ENCODE measurements at places on chromosomes 11 and 22. TPM values are rescaled to one million over a fixed set of nuclear protein-coding genes. Genes with fewer than 3 reads are reported as not detected.

- no peak for DNase-seq
These were observed 67.6 kb upstream of the ARHGAP42 start for GRCh38 chr11:100619484-100619883.

- DNase-seq, result peak; percentile 89
These were observed at the start of gene NCAM1 for GRCh38 chr11:112961146-112961668. TSS of gene NCAM1 (plus strand) at chr11:112961420.

DNA sequence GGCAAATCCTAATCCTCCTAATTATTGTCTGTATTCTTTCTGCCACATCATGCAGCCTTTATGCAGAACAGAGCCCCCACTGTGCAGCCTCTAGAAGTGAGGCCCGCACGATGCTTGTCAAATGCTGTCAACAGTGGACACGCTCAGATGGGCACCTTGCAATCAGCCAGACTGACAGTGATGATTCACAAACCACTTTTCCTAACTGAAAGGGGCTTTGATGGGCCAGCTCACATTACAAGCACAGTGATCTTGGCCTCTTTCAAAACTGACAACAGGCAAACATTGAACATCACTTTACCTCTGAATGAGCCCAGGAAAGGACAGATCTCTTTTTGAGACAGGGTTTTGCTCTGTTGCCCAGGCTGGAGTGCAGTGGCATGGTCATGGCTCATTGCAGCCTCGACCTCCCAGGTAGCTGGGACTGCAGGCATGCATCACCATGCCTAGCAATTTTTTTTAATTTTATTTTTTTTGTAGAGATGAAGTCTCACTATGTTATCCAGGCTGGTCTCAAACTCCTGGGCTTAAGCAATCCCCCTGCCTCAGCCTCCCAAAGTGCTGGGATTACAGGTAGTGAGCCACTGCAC lies 18.0 kb upstream of the E2F8 start:
- DNase-seq, result no peak

DNA sequence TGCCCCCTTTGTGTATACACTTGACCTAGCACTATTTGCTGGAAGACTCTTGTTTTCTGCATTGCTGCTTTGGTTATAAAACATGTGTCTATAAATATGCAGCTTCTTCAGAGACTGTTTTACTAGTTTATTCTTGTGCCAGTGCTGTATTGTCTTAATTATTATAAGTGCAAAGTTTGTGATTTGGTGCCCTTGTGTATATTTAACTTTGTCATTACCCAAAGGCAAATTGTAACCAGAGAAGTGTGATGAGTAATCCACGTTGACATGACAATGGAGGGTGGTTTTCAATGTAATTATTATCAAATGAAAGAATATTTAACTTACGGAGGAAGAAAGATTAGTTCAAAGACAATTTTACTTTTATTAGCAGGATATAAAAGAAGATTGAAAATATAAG lies 75.0 kb upstream of the PRODH start:
- DNase-seq, result no peak

- peak; percentile 91 for DNase-seq
These were observed at the start of gene FAM111B for GRCh38 chr11:59106363-59107336. TSS of gene FAM111B (plus strand) at chr11:59107237. CDS start at chr11:59109626, 2,389 bp downstream.

- DNase-seq, result no peak
These were observed 23.6 kb downstream of the DCPS start for GRCh38 chr11:126327281-126328000.

DNA sequence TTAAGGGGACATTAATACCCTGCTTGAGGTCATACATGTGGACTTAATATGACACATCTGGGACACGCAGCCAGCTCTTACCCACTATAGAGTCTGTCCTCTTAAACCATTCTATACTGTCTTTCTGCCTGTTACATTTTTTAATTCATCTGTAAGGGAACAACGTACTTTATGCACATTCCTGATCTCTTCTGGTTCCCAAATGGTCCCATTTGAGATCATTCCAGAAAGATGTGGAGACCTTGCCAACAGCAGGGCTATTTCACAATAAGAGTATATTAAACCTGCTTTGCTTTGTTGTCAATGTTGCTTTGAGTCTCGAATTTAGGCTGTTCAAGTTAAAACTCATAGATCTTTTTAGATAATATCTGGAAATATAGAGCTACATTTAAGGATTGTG lies 332.2 kb upstream of the RAG2 start:
- peak; percentile 78 for DNase-seq

DNA sequence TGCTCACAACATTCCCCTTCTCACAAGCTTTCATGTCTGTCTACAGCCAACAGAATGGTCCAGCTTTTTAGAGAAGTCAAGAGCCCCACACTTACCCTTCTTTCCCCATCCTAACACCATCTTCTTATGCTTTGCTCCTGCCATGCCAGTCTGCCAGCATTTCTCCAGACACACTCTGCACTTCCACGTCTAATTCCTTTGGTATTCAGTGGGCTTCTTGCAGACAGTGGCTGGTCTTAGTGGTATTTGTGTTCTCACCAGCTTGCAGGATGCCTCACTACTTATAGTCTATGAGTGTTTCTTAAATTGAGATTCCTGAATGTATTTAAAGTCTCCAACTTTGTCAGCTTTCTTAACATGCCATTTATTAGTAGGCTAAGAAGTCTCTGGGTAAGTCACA lies 154.4 kb downstream of the BBOX1 start:
- no peak for DNase-seq

- DNase-seq, result no peak
These were observed 40.1 kb upstream of the TIMP3 start for GRCh38 chr22:32761251-32761903.

DNA sequence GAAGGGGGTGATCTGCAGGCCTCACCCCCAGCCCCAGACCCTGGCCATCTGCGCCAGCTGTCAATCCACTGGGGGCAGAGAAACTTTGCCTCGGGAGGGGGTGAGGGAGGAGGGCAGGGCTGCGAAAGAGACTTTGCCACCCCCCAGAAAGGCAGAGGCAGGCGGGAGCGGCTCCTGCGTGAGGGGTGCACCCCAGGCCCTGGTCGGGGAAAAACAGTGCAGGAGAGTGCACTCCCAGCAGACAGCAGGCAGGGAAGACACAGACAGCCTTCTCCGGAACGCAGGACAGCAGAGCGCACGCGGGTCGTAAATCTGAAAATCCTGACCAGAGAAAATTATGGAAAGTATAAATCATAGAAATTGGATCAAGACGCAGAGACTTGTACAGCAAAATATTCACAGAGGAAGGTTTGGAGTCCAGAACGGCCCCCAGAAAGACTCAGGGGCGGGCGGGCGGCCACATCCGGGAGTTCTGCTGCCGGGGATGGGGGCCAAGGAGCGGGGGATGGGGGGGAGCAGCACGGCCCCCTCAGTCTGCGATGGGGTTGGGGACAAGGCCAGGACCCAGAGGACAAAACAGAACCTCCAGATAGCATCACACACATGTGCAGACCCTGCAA lies 8.0 kb upstream of the MRPL23 start:
- DNase-seq, result peak; percentile 86

DNA sequence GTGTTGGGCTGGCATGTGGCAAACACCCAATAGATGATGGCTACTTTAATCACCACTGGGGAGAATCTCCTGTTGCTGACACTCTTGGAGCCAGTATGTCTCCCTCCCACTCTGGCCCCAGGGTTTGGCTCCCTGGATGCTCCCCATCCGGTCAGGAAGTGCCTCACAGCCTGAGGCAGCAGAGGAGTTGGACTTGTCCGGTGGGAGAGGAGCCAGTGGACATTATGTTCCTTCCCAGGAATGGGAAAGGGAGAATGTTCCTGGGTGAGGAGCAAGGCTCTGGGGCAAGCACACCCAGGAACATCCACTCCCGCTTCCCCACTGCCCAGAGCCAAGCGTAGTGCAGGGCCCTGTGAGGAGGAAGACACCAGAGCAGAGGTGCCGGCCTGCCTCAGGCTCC lies 84.6 kb upstream of the NAV2 start:
- DNase-seq, result no peak

DNA sequence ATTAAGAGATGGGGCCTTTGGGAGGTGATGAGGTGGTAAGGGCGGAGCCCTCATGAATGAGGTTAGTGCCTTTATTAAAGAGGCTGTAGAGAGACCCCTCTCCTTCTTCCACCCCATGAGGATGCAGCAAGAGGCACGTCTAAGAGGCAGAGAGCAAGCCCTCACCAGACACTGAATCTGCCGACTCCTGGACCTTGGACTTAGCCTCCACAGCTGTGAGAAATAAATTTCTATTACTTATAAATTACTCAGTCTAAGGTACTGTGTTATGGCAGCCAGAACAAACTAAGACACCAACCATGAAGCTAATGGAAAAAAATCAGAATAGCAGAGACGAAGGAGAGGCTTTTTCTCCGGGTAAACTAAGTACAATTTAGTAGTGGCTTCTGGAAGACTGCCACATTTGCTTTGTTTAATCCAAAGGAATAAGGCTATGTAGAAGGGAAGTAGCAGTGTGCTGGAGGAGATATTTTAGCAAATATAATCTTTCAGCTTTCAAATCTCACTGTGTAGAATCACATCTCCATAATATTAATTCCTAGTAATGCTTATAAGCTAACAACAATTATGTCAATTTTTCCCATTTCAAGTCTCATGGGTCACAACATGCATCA lies 12.3 kb upstream of the SIK2 start:
- peak; percentile 39 for DNase-seq

DNA sequence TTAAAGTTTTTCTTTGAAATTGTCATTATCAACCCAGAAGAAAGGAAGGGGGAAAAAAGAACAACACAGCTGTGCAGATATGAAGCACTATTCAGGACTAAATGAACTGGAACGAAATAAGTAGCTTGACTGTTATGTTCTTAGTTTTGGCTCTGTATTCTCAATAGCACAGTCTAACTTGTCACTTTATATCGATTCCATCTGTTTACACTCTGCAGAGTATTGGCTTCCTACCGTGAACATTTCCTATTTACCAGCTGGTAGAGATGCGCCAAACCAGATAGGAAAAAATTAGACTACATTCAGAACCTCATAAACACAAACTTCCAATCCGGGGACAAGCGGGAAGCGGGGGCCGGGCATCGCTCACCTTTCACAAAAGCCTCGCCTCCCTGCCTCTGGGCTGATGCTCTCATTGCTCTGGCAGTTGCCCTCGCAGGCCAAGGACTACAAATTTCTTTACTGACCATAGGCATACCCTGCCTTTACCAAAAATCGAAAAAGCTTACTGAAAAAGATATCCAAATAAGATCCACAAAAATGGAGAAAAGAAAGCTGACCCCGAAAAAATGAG lies 66.2 kb downstream of the EFCAB6 start:
- DNase-seq, result no peak

GRCh38 chr11:21465920-21466319 lies 727.0 kb upstream of the ANO5 start:
- no peak for DNase-seq

DNA sequence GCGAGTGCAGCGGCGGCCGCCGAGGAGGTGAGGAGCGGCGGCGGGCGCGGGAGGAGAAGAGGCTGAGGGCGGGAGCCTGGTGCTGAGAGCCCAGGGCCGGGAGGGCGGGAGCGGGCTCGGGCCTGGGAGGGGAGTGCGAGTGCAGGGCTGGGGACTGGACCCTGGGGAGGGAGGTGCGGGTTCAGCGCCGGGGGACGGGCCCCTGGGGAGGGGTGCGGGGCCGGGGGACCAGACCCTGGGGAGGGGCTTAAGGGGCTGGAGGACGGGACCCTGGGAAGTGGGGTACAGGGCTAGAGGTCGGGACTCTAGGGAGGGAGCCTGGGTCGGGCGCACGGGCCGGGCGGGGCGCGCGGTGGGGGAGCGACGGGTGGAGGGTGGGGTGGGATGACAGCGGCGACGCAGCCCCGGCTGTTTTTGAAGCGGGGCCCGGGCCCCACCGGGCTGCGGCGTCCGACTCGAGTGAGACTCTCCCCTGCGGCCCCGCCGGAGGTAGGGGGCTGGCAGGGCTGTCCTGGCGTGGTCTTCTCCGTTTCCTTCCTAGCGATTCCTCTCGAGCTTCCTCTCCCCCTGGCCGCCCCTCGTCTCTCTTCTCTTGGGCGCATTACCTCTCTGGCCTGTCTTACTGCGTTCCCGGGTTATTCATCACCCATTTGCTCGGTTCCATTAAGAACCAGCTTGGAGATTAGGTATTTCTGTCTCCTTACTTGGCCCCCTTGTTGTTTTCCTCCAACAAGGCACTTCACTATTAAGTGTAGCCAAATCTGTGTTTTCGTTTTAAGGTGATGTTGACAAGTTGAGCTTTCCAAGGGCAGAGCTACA lies 754 bp downstream of the NUP50 start:
- no peak for DNase-seq

GRCh38 chr11:46426233-46426991 lies 34.8 kb upstream of the CHRM4 start:
- DNase-seq, result no peak

GRCh38 chr22:23984430-23984829 lies 4.5 kb downstream of the GSTT2 start:
- DNase-seq, result peak; percentile 34

DNA sequence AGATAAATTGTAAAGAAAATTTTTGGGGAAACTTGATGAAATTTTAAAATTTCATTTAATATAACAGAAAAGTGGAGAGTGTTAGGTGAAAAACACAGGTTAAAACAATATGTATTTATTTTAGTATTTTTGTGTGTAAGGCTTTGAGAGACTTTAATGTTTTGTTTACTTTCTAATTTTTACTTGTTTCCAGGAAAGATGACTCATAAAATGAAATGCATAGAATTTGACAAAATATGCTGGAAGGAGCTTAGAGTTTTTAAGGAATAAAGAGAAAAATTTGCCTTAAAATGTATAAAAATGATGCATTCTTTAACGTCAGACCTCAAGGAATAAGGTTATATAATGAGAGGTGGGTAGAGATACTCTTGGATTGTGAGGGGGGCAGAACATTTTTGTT lies 1205.1 kb upstream of the CNTN5 start:
- DNase-seq, result no peak

TMPRSS6 gene
- polyA plus RNA-seq, result not detected

CHRDL2 gene
- polyA plus RNA-seq, result 1.3 TPM

HORMAD2 gene
- not detected for polyA plus RNA-seq

GTSE1 gene
- 9.2 TPM for polyA plus RNA-seq

RPUSD4 gene
- 48.3 TPM for polyA plus RNA-seq

MED17 gene
- 23.9 TPM for polyA plus RNA-seq

TYR gene
- polyA plus RNA-seq, result not detected

OR10A2 gene
- not detected for polyA plus RNA-seq

Data from muscle of back (tissue), 13 donors.